ENCODE measurements at places on chromosomes 2 and 18.
A peak's percentile ranks its signal among the peaks of the same experiment; 100 is the strongest.

DNA sequence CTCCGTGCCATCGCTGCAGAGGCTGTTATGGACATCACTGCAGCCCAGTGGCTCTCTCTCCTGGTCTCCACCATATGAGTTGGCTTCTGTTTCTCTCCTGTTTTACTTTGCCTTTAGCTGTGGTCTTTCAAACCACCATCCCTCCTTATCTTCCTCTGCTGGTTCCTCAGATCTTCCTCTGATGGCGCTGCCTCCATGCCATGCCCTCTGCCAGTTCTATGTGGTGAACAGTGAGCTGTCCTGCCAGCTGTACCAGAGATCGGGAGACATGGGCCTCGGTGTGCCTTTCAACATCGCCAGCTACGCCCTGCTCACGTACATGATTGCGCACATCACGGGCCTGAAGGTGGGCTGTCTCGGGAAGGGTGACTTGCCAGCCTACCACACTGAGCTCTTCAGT, 13.1 kb downstream of the TYMS start:
- DNase-seq, result no peak

- DNase-seq, result no peak
Observed at GRCh38 chr2:223846515-223846914, 9.1 kb upstream of the AP1S3 start.

DNA sequence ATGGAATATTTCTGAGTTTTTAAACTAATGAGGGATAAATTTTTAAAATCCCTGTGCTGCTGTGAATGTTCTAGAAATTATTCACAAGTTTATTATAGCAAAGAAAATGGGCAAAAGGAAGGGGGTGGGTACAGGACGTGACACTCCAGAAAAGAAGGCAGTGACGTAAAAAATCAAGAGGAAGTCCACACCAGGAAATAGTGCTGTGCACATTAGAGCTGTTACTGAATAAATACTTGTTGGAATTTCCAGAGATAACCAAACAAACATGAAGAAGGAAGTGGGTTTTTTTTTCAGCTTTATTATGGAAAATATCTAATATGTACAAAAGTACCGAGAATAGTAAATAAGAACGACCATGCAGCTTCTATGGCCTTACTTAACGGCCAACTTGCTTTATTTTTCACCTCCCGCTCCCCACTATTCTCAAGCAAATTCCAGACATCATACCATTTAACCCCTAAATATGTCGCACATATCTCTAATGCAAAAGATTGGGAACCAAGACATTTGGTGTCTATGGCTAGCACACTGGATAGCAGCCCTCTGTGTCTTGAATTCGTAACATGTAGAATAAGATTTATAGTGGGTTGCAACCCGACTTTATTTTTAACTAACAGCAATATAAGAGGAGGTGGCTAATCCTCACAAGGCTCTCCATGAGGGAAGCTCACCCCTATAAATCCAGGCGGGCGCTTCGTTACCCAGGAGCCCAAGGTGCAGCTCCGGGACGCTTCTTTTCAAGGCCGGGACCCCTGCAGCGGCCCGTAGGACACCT, 580 bp upstream of the NDUFV2 start:
- DNase-seq, result peak; percentile 71

- DNase-seq, result no peak
Observed at GRCh38 chr2:168490015-168490874, 34.2 kb downstream of the CERS6 start.

DNA sequence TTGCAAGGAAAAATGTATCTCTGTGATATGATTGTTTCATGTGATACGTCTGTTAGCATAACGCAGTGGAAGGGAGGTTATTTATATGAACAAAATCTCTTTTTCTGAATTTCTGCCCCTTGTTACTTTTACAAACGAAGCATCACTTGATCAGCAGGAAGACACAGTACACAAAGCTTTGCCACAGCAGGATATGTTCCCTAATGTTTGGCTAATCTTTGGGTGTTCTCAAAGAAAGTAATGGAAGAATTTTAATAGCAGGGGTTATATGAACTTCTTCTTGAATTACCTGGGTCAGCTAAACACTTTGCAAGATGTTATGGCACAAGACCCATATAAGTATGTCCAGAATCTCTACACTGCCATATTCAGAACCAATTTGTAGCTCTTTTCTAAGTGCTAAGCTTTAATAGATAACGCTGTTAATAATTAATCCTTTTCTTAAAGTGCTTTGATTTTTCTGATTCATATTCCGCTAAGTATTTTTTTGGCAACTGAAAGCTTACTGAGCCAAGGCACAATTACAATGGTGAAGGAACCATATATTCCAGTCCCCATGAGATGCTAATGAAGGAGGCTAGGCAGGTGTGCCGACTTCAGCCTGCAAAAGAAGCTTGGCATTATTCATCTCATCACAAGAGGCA, 33.2 kb upstream of the TRIB2 start:
- no peak for DNase-seq

- no peak for DNase-seq
Observed at GRCh38 chr2:203751685-203752271, 45.3 kb downstream of the CD28 start.

GRCh38 chr2:96538487-96539214, 2.1 kb downstream of the ARID5A start:
- no peak for DNase-seq

GRCh38 chr18:26309281-26309680, 83.0 kb downstream of the TAF4B start:
- DNase-seq, result no peak

DNA sequence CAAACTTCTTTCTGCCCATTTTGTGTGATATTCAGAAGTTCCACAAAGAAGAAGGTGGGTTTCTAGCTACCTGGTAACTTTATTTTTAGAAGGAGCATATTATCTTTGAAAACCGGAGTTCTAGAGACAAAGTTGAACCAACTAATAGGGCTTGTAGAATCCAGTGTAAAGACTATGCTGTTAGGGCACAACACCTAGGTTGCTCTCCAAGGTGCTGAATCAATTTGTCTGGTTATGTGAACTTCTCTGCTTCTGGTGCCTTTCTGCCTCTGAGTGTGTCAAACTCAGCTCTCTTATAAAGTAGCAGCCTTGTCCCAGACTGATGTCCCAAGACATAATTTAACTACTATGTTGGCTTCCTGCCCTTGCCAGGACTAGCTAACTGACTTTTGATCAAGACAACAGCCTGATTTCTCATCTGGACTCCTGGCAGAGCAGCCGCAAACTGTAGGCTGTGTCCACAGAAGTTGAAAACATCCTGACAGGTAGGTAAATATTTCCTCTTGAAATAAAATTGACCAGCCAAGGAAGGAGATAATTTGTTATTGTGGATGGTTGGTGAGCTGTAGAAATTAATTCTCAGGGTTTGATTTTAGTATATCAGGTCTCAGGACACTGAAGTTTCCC, 119.4 kb downstream of the CYRIA start:
- no peak for DNase-seq

- no peak for DNase-seq
Observed at GRCh38 chr2:26605195-26605998, 35.8 kb downstream of the CIB4 start.

GRCh38 chr2:220701115-220701514, 871.0 kb downstream of the EPHA4 start:
- no peak for DNase-seq

GRCh38 chr2:177429688-177430325, 37.2 kb downstream of the AGPS start:
- DNase-seq, result peak; percentile 32

DNA sequence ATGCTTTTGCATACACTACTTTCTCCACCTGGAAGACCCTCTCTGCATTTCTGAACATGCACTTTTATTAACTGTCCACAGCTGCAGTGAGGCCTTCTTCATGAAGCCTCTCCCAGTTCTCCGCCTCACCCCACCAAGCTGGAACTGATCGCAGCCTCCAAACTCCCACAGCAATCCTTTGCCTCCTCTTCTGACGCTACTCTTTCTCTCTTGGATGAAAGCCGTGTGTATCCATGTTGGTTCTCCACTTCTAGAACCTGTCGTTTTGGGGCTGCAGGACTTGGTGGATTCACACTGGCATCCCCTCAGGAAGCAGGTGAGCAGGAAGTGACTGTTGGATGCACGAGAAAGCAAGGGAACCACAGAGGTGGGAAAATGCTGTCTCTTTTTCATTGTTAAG, 288.6 kb downstream of the MYCN start:
- DNase-seq, result no peak

DNA sequence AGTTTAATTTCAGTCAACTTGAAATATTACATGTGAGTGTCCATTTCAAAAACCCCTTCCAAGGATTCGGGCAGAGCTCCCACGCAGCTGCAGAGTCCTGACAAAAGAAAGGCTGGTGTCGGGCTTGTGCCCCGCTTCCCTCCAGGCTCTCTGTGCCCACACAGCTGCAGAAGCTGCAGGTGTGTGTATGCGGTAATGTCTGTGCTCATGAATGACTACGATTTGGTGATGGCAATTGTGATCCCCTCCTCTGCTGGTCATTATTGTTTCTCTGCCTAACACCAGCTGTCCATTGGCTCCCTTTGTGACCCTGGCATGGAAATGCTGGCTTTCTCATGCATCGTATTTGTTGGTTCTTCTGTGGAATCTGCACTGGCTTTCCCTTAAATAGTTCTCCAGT, 224.8 kb downstream of the NUP35 start:
- DNase-seq, result no peak

- no peak for DNase-seq
Observed at GRCh38 chr2:55804535-55804934, 110.9 kb upstream of the PNPT1 start.

- no peak for DNase-seq
Observed at GRCh38 chr2:72154386-72154975, 6.8 kb upstream of the CYP26B1 start.

DNA sequence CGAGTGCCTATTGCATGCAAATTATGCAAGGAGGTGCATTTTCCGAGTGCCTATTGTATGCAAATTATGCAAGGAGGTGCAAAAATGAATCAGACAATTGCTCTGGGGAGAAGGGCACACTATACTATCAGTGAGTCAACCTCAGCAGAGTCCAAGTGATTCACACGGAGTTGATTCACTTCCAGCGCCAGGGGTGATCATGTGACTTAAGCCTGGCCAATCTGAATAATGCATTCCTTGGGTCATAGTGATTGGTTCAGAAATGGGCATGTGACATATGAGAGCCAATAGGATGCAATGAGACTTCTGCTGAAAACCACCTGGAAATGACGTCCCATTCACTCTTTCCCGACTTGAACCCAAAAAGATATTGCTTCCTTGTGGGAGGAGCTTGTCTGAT, 152.2 kb downstream of the DAW1 start:
- no peak for DNase-seq

- no peak for DNase-seq
Observed at GRCh38 chr18:76504749-76505148, 9.7 kb upstream of the ZNF516 start.

DNA sequence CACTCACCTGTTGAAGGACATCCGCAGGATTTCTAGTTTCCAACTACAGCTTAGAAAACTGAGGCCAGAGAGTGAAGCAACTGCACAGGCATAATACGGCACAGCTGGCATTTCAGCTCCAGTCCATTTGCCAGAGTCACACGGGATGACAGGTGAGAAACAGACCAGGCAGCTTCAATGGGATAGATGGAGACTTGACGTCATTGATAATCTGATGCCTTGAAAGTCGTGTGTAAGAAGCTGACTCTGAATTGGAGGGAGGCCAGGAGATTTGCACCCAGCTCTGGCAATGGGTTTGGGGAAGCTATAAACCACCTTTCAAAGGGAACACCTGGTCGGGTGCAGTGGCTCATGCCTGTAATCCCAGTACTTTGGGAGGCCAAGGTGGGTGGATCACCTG, 12.4 kb upstream of the DNMT3A start:
- no peak for DNase-seq

- no peak for DNase-seq
Observed at GRCh38 chr2:3145471-3146021, 232.1 kb downstream of the EIPR1 start.

- DNase-seq, result no peak
Observed at GRCh38 chr2:109727929-109728447, 66.1 kb upstream of the RGPD5 start.

DNA sequence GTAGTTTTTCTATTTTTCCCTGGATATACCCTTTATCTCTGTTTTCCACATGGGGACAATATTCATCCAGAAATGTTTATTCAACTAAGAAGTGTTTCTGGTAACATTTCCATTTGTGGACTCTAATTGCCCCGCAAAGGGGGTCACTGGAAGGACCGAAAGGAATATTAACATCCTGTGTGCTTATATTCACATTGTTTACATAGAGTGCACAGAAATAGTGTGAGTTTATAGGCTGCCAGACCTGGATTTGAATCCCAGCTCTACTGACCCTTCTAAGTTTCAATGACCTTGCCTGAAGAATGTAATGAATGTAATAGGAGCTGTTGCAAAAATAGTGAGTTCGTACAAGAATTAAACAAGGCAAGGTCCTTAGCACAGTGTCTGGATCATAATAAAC, 152.9 kb upstream of the NCKAP5 start:
- DNase-seq, result no peak
